ENCODE measurements at places on chromosomes 3 and 15.

DNA sequence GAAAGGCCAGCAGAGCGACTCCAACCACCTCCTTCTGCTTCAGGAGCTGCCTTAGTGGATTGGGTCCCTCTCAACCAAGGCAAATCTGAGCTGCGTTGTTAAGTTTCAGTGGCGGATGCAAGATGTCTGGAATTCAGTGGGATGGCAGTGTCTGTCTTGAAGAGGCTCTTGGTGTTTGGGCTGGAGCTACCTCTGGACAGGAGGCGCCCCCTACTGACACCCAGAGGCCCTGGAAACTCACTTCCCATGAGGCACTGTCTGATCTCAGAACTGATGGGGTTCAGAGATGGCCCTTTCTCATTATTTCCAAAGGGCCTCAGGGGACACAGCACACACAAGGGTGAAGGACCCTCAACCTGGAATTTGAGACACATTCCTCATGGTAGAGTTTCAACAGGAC, 6.0 kb upstream of the SLC28A1 start:
- no peak for DNase-seq

- DNase-seq: peak; percentile 92
Measured at GRCh38 chr15:93072411-93073394, 16.3 kb downstream of the RGMA start.

- DNase-seq: no peak
Measured at GRCh38 chr15:86247249-86247955, 167.7 kb downstream of the AGBL1 start.

- no peak for DNase-seq
Measured at GRCh38 chr15:95812491-95812890, 518.0 kb upstream of the NR2F2 start.

DNA sequence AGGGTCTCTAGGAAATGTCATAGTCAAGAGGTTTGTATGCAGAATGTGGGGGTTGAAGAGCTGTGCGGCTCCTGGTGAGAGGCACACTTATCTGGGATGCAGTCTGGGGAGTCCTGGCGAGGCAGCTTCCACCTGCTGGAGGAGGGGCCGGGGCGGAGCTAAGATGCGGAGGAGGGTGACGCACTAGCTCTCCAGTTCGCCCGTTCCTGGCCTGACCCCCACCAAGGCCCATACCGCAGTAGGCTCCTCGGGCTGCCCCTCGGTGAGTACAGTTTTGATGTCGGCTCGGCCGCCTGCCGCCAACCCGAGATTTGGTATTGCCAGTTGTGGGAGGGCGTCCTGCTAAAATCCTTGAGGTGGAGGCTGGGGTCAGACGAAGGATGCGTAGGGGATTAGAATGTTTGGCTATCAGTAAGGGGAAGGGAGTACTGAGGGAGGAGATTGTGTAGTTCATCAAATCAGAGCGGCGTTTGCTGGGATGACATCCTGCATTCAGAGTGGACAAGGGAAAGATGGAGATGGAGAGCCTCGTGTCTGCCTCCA, at the start of gene SCG5:
TSS of gene SCG5 (plus strand) at position 194 of the 543 bp plus-strand sequence. CDS start 1,883 bp downstream, outside the sequence.
- DNase-seq: peak; percentile 57

- no peak for DNase-seq
Measured at GRCh38 chr3:140467796-140468315, 210.0 kb upstream of the TRIM42 start.

DNA sequence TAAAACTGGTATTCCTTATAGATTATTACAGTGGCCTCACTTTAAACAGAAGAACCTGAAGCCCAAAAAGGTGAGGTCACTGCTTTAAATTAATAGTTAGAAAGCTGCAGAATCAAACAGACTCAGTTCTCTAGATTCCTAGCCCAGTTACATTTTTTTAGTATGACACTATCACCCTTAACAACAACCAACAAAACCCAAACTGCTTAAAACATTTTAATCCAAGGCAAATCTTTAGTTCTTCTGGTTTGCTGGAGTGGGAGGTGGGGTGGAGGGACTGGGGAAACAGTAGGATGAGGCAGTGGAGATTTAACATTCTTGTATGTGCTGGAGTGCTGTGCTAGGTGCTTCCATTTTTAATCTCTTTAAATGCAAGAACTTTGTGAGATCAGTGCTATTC, 631.6 kb upstream of the KCNMB2 start:
- DNase-seq: no peak

GRCh38 chr3:42855219-42855546, 20.5 kb downstream of the CYP8B1 start:
- no peak for DNase-seq

- no peak for DNase-seq
Measured at GRCh38 chr15:94970096-94970495, 738.7 kb downstream of the MCTP2 start.

DNA sequence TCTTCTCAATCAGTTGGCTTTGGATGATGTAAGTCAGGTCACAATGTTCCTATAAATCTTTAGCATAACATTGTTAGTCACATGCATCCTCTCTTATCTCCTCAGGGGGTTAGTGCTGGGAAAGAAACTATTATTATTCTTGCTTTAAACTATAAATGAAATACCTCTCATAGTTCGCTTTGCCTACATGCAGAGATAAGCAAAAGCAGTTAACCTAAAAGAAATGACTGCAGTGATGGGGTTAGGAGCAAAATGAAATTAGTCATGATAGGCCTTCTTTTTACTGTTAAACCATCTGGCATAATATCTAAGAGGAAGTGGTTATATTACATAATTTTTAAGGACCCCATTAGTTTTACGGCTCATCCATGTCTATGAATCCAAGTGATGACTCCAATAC, 91.7 kb upstream of the IGSF10 start:
- DNase-seq: no peak

GRCh38 chr3:117278424-117279190, 569.0 kb downstream of the TUSC7 start:
- DNase-seq: no peak

GRCh38 chr3:18740631-18741583, 315.8 kb upstream of the SATB1 start:
- DNase-seq: no peak

DNA sequence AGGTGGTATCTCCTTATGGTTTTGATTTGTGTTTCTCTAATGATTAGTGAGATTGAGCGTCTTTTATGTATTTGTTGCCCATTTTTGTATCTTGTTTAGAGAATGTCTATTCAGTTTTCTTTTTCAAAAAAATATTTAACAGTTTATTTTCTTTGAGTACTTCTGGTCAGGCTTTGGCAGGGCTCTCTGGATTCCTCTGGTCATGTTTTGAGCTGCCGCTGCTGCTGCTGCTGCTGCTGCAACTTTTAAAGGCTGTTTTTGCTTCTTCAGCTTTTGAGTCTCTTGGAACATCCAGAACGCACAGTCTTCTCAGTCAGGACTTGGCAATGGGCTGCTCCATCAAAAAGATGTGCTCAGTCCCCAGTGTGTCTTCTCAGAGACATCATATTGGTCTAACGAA, 40.1 kb downstream of the REC114 start:
- no peak for DNase-seq

GRCh38 chr3:97235179-97235578, 420.8 kb downstream of the EPHA6 start:
- no peak for DNase-seq

DNA sequence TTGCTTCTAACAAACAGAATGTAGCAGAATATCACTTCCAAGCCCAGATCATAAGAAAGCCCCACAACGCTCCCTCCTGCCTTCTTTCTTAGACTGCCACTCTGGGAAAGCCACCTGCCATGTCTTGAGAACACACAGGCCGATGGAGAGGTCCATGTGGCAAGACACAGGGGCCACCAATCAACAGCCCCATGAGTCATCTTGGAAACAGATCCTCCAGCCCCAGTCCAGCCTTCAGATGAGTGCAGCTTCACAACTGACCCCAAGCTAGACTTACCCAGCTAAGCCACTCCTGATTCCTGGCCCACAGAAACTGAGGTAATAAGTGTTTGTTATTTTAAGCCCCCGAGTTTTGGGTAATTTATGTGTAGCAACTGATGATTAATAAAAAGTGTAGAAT, 39.7 kb downstream of the PTH1R start:
- no peak for DNase-seq

DNA sequence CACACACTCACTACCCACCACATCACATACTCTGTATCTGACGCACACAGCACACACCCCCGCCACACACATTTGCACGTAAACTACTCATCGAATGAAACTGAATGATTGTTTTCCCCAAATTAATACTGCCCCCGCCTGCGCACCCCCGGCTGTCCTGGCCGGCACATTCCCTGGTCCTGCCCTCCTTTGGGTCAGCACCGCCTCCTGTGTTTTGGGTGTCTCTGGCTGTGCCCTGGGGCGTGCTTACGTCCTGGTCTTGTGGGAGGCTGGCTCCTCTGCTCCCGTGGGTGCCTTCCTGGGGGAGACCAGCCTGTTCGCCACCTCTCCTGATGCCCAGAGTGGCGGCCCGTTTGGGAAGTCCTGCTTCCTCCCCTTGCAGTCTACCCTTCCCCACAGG, 30.2 kb downstream of the APBA2 start:
- DNase-seq: no peak

GRCh38 chr3:99767291-99767690, 50.4 kb upstream of the CMSS1 start:
- DNase-seq: no peak

DNA sequence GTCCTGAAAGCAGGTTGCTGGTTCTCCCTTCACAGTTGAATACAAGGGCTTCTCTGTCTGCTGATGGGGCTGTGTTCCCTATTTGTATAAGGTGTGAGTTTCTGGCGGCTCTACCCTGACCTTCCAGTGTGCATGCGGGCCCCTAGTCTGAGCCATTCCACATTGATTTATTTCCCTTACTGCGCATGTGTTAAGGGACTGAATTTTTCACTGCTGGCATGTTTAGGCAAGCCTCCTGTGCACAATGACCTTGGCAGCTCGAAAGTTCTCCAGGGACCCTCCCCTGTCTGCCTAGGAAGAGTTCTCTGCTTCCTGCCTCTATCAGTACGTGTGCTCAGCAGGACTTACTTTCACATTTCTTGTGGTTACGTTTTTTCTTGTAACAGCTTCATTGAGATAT, 11.4 kb downstream of the TRAK1 start:
- DNase-seq: no peak

DNA sequence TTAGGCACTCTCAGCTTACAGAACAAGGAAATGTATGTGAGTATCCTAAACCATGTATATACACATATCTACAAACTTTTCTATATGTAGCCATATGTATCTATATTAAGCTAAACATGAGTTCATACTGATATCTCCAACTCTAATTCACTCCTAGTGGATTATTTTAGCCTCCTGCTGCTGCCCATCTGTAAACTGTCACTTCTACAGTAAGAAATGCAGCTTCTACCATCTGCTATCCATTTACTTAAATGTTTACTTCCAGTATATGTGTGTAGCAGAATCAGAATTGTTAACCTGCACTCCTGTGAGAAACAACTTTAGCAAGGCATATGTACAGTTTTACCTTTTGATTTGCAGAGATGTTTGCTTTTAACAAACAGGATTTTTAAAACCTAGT, 478.5 kb upstream of the CBLB start:
- DNase-seq: no peak

- no peak for DNase-seq
Measured at GRCh38 chr3:177336873-177337450, 139.7 kb upstream of the TBL1XR1 start.

- no peak for DNase-seq
Measured at GRCh38 chr3:197420115-197420514, 121.7 kb upstream of the DLG1 start.

DNA sequence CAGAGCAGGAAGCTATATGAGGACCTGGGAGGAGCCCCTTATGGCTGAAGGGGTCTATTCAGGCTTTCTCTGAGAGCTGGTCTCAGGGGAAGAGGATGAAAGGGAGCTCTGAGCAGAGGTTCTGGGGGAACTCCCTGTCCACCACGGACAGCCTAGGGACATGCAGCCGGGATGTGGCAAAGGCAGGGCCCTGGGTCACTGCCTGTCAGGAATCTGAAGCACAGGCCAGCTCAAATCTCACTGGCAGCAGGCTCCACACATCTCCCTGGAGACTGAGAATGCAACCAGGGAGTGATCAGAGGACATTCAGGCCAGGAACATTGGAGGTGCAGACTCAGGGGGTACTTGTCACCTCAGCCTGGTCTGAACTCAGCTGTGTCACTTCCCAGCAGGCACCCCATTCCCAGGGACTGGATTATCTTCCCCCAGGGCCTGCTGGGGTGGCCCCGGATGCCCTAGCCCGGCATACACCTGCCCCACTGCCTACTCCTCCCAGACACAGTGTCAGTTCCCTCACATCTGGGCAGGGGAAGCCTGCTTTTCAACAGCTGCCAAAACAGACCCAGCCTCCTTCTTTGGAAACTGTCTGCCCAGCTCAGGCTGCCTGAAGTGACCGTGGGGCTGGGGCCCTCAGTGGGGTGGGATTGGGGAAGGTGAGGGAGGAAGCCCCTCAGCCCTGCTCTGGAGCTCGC, 18.3 kb upstream of the SEMA3F start:
- DNase-seq: no peak

DNA sequence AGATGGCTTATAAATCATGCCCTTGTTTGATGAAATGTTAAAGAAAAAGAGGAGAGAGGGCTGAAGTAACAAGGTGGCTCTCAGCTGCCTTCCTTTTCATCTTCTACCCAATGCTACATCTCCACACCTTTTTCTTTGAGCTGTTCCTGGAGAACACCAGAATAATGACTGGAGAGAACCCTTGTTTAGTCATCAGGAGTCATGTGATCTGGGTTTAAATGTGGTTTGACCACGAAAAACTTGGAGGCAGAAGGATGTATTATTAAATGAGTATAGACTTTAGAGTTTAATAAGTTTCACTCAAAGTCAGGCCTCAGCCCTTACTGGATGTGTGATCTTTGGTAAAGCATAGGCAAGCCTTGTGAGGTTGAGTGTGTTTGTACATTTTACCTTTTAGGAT, 230.3 kb upstream of the TBL1XR1 start:
- DNase-seq: no peak
